Stimulated activated CD8-positive, alpha-beta memory T cell treated with anti-CD3 and anti-CD28 coated beads, Interleukin-4, amount 100 ng/mL, for 48 hours (primary cell): ENCODE measurements at places on chromosomes 2 and 18.

DNA sequence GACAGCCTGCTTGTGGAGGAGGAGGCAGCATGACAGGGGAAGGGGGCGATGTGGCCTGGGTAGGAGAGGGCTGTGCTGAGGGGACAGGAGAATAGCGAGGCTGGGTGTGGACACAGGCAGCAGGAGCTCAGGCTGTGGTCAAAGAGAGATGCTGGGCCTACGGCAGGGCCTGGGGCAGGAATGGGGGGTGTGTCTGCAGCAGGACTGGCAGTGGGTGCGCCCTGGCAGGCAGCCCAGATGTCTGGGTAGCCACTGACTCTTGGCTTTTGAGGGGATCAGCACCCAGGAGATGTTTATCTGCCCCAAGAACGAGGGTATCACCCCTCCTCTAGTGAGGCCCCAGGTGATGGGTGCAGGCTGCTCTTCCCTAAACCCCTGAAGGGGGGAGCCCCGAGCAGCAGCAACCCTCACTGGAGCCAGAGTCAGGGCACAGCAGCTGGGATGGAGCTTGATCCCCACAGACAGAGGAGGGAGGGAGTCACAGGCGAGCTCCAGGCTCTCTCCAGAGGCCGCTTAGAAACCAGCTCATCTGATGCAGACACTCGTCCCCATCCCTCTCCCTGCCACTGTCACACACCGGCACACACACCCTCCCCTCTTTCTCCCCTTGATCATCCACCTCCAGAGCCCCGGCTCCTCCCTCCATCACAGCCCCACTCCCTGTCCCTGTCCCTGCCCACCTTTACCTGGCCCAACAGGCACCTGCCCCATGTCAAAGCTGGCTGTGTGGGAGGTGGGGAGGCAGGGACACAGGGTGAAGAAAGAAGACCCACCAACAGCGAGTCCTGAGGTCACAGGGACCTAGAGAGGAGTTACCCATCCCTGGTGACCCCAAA, 29.8 kb upstream of the TNS1 start:
- DNase-seq = peak; percentile 22

GRCh38 chr2:100882645-100883613, 63.0 kb downstream of the NPAS2 start:
- peak; percentile 28 for DNase-seq

DNA sequence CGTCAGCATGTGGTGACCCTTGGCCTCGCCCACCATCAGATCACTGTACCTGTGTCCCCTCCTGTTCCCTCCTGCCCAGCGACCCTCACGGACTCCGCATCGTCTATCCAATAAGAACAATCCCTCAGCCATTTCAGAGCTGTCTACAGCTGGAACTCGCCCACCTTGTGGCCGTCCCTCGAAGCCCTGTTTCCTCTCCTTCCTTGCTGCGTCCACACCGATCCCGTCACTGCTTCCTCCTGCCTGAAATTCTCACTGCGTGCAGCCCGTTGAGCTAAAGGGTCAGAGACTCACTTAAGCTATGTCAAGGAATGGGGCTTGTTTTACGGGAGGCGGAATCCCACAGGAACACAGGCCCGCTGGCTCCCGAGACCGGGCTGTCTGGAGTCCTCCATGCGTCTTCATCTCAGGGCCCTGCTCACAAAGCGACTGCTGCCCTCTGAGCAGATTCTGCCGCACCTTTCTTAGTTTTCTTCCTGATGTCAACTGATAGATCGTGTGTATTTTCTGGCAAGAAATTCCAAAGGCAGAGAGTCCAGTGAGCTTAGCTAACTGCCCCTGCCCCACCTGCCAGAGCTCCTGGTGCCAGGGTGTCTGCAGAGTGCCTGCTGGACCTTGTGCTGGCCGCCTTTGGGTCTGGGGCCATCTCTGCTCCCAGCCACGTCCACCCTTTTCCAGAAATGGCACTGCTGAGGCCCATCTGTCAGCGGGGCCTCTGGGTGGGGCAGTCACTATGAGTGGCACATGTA, 35.3 kb downstream of the KLHL29 start:
- DNase-seq = no peak

GRCh38 chr2:172470958-172471922, 43.9 kb downstream of the ITGA6 start:
- DNase-seq = no peak

GRCh38 chr2:68968221-68968620, 6.2 kb upstream of the GKN1 start:
- no peak for DNase-seq

DNA sequence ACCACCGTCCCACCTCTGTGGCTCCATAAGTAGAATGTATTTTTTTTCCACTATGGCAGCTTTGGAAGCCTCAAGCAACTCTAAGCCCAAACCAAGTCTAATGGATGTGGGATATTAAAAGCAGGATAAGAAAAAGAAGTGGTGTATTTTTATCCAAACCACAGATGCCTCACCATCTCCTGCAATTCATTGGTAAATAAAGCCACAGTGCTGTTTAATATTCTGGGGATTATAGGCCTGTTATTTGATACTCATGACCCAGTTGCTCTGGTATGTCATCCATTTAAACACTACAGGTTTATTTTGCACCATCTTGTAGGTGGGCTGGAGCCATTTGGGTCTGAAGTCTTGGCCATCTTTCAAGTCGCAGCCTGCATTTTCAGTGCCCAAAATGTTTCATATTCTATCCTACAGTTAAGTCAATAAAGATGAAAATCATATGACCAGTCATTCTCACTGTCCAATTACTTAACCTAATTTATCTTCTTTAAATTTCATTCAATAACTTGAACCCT, 279.5 kb upstream of the EPHA4 start:
- DNase-seq = no peak

DNA sequence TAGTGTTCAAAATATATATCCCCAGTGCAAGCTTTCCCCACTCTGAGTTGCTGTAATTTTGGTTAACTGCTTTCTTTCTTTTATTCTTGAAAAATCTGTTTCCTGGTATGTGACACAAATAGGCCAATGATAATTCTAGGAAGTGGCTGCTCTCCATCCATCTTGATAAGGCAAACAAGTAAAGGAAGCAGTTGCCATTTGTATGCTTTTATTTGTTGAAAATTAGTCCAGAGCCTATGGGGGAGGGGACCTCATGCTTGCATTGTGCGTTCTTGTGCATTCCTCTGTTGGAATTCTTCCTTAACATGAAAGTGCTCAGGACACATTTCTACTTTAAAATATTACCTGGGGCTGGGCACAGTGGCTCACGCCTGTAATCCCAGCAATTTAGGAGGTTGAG, 111.2 kb upstream of the FSHR start:
- DNase-seq = no peak

DNA sequence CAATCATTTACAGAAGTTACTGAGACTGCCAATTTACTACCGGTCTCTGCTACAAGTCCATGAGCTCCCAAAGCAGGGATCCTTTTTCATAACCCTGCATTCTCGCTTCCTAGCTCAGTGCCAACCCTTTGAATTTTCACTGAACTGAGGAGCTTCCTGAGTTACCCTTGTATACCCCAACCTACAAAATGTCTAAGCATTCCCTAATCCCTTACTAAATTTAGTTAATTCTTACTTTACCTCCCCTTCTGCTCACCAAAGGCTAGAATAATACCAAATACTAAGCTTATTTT, 9.6 kb downstream of the MAT2A start:
- DNase-seq = no peak

GRCh38 chr2:143223556-143223955, 94.3 kb downstream of the ARHGAP15 start:
- DNase-seq = no peak

- no peak for DNase-seq
Observed at GRCh38 chr2:27887111-27887510, 3.1 kb downstream of the RBKS start.

DNA sequence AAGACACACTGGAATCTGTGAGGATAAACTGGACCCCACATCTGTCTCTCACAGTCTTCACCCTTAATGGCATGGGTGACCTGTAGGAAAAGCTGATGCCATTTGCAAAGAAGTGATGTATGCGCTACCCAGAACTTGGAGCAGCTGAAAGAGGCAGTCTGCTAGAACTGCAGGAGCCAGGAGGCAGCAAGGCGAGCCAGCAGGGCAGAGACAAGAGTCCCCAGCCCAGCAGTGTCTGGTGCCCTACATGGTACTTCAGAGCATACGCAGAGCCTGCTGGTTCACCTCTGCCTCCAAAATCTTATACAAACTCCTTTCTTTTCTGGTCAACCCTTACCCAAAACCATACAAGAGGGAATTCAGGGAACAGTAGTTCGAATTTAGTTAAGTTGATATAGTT, 683.1 kb upstream of the RAB6C start:
- DNase-seq = no peak

GRCh38 chr18:35117951-35118411, 76.8 kb downstream of the MAPRE2 start:
- DNase-seq = no peak

GRCh38 chr2:28729698-28730097, 21.9 kb upstream of the PPP1CB start:
- DNase-seq = no peak

GRCh38 chr2:234917211-234917975, 34.4 kb upstream of the SH3BP4 start:
- no peak for DNase-seq

GRCh38 chr18:73007195-73007914, 139.6 kb upstream of the NETO1 start:
- no peak for DNase-seq

DNA sequence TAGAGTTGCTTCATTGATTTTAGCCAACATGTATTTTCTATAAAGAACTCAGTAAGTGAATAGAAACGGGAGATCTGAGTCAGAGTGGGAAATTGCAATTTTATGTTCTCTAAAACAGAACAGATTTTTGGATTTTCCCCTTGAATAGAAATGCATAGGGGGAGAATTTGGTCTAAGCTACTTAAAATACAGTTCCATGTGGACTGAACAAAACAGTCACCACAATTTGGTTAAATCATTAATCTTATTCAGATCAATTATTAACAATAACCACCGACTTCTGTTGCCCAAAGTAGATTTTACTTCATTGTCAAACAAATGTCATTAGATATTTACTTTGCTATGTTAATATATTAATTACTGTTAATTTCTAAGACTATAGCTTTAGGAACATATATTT, 107.7 kb downstream of the SCG2 start:
- no peak for DNase-seq

GRCh38 chr2:77228391-77228790, 293.8 kb downstream of the LRRTM4 start:
- DNase-seq = no peak

- DNase-seq = no peak
Observed at GRCh38 chr2:165969227-165969626, 15.7 kb upstream of the TTC21B start.

DNA sequence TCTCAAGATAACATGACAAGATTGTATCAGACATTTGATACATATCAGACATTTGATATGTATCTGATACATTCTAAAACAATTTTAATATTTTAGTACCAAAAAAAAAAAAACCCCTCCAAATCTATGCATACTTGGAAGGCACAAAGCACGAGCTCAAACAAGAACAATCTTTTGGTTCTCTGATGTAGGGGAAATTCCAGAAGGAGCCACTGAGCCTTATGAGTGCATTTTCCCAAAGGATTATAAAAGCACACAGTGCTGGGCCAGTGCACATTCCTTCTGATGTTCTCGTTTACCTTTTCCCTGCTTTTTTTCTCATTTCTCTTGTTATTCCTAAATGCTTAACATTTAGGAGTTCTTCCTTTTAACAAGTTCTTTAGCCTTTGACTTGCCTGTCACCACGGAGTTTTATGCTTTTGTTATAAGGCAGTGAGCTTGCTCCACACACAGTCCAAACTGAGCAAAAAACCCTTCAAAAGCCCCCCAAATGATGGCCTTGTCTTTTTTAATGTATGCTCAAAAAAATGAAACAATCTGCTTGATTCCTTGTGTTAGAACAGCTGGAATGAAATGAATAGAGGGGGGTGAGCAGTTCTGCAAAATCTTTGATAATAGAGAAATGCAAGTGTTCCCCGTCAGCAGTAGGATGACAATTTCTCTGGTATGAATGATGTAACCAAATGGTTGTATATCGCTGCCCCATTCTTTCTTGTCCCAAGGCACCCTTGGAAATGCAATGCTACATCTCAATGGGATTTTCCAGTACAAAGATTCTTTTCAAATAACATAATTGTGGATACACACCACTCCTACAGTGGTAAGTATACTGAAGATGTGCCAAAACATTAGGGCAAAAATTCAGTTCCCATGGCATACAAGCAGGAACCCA, 597.2 kb upstream of the ZEB2 start:
- no peak for DNase-seq

DNA sequence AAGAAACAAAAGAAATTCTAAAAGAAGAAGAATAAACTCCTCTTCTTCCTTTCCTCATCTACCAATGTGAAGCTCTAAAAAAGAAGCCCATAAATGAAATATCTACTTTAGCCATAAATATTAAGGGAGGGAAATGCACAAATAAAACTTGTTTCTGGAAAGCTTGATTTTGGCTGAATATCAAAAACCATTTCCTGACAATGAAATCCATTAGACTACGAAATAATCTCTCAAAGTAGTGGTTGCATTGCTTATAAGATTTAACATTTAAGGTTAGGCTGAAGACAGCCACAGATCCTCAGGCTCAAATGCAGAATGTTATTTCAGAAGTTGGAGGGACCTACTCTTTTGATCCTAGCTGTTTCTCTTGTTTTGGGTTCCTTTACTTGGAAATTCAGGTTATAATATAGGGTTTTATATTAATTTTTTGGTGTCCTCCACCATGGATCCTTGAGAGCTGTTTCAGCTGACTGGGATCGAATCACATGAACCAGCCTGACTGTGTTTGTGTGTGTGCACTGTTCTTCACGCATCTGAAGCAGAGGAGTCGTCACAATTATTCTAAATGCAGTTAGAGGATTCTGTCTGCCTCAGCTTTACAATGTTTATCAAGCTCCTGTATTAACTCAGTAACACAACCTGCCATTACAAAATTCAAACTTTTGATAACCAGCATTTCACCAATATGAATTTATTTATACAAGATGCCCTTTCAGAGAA, 474.8 kb downstream of the ARHGAP15 start:
- no peak for DNase-seq

- no peak for DNase-seq
Observed at GRCh38 chr2:236748385-236748784, 178.8 kb downstream of the ACKR3 start.

DNA sequence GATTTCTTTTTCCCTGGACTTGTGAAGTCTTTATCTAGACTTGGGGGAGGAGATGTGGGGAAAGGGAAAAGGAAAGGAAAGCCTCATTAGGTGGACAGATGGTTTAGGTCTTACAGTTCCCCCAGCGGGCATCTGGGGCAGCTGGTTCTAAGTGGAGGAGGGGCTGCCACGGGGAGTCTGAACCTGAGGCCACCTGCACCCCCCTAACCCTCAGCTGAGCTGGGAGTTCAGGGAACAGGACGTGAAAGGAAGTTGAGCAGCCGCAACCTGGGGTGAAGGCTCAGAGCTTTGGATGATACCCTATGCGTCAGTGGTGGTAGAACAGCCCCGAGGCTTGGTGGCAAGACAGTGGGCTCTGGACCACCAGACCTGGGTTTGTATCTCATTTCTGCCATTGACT, 26.8 kb downstream of the ITM2C start:
- DNase-seq = no peak

GRCh38 chr2:16584824-16585540, 80.7 kb downstream of the CYRIA start:
- DNase-seq = no peak
